ENCODE measurements at places on chromosomes 5 and 9.

- no peak for DNase-seq
Measured at GRCh38 chr5:14109041-14109747, 33.9 kb upstream of the TRIO start.

GRCh38 chr9:29212397-29213387 lies 1639.4 kb upstream of the C9orf72 start:
- DNase-seq, result no peak

GRCh38 chr9:28413471-28413870 lies 840.2 kb upstream of the C9orf72 start:
- DNase-seq, result no peak

DNA sequence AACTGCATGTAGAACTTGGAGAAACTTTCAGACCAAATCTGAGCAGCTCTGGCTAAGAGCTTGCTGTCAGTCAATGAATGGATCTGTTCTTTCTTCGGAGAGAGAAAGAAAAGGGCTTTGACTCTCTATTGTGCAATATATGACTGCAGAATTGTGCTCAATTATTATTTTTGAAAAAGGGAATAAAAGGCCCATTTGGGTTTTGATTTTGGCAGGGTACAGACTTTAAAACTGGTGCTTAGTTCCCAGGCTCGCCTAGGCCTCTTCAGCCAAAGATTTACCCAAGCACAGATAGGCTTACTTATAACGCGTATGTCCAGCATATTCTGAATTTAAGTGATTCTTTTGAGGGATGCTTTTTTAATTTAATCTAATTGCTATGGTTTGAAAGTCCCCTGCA lies 59.3 kb downstream of the RETREG1 start:
- no peak for DNase-seq

- no peak for DNase-seq
Measured at GRCh38 chr9:136944212-136944518, 373 bp downstream of the FBXW5 start.

- peak; percentile 7 for DNase-seq
Measured at GRCh38 chr9:116572095-116572748, 114.9 kb upstream of the TRIM32 start.

- no peak for DNase-seq
Measured at GRCh38 chr5:3596857-3597166, 1.2 kb downstream of the IRX1 start.

GRCh38 chr5:94467954-94468930 lies 150.2 kb downstream of the KIAA0825 start:
- DNase-seq, result peak; percentile 74

DNA sequence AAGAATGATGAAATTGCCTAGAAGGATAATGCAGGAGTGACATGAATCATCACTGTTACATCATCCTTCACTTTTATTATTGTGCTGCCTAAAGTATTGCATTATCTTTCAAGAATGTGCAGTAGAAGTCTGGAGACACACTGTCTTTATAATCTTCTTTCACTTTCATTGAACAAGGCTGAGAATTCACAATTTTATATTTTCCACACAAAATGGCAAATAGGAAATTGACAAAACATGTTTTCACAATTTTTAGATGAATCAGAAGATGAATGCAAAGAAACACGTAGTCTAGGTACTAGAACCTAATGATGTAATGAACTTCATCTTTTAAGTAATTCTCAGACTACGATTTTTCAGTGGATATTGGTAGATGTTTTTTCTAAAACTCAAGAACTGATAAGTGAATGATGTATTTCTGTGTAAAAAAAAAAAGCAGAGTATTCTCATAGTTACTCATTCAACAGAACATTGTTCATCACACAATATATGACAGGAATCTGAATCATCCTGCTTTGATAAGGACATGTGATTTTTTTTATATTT lies 131.5 kb upstream of the GRHPR start:
- no peak for DNase-seq

DNA sequence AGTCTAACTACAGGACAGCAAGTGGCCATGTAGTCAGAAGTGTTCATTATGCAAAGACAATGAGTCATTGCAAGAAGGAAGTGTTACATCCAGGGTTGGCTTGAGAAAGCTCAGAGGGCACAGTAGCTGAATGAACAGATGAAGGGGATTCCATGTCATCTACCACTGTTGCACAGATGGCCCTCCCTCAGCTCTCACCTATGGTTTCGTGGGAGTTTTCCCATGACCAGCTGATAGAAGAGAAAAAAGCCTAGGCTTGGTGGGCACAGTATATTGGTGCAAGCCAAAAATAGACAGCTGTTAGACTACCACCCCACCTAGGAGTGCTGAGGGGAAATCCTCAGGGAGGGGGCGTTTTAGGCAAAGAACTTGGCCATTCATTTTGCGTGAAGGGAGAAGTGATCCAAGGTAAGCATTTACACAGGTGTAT lies 217.0 kb downstream of the DMRT2 start:
- DNase-seq, result no peak

DNA sequence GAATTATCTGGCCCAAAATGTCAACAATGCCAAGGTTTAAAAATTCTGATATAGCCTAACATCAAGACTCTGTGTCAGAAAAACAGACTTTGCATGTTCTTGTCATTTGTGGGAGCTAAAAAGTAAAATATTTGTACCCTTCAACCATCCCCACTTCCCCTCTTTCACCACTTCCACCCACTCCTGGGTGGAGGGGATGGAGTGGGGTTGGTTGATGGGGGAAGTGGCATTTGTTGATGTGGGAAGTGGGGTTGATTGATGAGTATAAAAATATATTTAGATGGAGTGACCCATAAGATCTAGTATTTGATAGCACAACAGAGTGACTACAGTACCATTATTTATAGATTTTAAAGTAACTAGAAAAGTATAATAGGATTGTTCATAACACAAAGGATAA lies 55.0 kb upstream of the C9orf72 start:
- DNase-seq, result no peak

GRCh38 chr9:14906000-14906399 lies 4.2 kb downstream of the FREM1 start:
- DNase-seq, result no peak

- peak; percentile 25 for DNase-seq
Measured at GRCh38 chr9:13568841-13569601, 289.5 kb upstream of the MPDZ start.

DNA sequence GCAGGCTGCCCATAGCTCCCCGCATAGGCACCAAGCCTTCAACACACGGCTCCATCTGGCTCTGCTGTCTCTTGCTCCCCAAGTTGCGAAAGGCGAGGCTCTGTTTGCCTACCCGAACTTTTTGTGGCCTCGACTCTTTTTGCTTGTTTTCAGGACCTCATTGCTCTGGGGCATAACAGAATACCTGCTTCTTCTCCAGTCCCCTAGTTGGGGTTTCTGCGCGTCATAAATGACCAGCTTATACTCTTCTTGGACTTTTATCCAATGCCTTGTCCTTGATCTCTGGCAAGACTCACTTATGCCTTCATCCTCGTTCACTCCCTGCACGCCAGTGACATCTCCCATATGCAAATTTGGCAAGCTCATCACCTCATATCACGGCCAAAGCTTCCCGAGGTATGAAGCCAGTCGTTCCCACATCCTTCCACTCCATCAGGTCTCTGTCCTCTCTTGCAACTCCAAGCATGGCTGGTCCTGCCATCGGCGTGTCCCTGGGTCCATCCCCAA lies 238.8 kb upstream of the ADAMTS16 start:
- no peak for DNase-seq

GRCh38 chr5:73126381-73126780 lies 6.0 kb downstream of the TMEM171 start:
- no peak for DNase-seq

- no peak for DNase-seq
Measured at GRCh38 chr9:114607671-114608524, 3.2 kb upstream of the TMEM268 start.

GRCh38 chr5:169950333-169950732 lies 30.0 kb downstream of the INSYN2B start:
- no peak for DNase-seq

GRCh38 chr5:96177303-96177869 lies 215.7 kb upstream of the ELL2 start:
- no peak for DNase-seq

DNA sequence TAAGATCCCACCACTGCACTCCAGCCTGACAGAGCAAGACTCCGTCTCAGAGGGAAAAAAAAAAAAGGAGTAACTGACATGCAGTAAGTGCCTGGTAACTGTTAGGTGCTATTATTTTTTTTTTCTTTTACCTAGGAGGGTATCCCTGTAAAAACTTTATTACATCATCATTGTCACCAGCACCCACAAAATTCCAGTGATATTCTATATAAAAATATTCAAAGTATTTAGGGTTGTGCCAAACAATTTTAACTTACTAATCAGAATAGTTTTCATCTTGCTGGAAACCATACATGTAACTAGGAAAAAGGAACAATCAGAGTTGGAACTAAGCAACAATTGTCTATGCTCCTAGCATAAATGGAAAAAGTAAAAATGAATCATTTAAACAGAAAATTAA lies 112.4 kb downstream of the SSBP2 start:
- DNase-seq, result no peak

DNA sequence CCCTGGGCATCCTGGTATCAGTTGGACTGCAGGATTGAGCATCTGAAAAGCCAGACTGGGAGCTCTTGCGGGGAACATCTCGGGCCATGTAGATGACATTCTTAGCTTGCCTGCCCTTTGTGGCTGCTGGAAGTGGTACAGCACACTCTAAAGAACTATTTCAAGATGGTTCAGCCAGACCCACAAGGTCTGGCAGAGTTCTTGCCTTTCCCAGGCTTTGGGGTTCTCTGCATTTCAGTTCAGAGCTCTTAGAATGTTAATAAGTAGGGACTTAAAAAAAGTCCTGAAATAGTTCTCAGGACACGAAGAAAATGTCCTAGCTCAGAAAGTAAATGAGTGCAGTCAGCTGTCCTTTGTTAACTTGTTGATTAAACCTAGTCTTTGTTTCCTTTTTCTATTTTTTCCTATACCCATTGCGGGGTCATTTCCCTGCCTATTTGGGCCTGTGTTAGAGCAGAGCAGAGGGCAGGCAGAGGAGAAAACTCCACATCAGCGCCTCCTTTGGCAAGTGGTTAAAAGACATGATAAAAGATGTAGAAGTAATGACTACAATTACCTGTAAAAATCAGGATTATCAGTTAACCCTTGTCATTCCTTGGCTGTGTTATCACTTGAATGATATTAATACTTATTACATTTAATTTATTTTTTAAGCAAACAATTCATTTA lies 291.5 kb downstream of the ZSWIM6 start:
- DNase-seq, result peak; percentile 10

GRCh38 chr9:124290053-124290591 lies 32.4 kb downstream of the NEK6 start:
- no peak for DNase-seq

- DNase-seq, result no peak
Measured at GRCh38 chr5:90056911-90057705, 352.4 kb downstream of the CETN3 start.

- DNase-seq, result no peak
Measured at GRCh38 chr5:91361055-91361701, 21.9 kb downstream of the ARRDC3 start.

- DNase-seq, result no peak
Measured at GRCh38 chr9:104948277-104948676, 20.3 kb upstream of the ABCA1 start.

- no peak for DNase-seq
Measured at GRCh38 chr5:124236361-124237205, 509.9 kb downstream of the ZNF608 start.

DNA sequence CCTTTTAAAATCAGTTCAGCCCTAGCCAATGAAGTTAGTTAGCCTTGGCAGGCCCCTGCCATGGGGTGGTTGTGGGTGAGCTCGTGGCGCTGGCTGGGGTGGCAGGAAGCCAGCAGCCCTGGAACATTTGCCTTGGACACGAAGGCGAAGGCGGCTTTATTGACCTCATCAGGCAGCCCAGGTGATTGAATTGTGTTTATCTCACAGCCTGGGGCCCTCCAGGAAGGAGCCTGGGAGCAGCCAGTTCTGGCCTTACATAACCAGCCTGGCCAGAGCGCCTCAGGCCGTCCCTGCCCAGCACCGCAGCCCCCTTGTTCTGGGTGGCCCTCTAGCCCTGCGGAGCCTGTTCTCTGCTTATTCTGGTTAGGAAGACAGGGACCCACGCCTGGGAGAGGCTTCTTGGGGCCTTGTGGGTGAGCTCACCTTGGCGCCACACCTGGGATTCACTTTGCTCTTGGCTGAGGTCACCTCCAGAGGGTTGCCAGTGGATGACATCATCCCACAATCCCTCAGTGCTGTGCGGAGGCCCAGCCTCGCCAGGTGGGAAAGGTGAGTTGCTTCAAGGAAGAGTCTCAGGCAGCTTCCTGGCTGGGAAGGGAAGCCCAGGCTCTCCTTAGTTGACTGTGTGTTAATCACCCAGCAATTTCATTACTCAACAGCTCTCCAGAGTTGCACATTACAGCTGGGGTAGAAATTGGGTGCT lies 54.4 kb upstream of the RPL26L1 start:
- no peak for DNase-seq

DNA sequence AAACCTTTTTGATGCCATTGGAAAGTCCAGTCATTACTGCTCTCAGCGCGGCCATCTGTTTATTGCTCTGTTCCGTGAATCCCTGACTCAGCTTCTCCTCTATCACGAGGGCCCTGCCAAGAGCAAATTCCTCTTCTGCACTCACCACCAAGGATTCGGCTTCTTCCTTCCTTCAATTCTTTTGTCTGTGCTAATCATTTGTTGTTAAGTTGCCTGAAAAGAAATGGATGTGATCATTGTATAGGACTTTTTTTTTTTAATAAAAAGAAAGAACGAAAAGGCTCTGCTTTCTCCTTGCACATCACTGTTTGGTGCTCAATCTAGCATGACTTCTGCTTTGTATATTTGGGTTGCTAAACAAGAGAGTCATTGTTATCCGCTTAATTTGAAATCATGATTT lies 128.7 kb upstream of the PIK3R1 start:
- DNase-seq, result no peak

GRCh38 chr5:115480271-115480670 lies 64.3 kb downstream of the FEM1C start:
- no peak for DNase-seq

GRCh38 chr9:36503172-36504088 lies 69.3 kb upstream of the MELK start:
- no peak for DNase-seq

- DNase-seq, result no peak
Measured at GRCh38 chr9:110131499-110131898, 76.5 kb downstream of the C9orf152 start.

- peak; percentile 34 for DNase-seq
Measured at GRCh38 chr5:91219091-91219802, 163.9 kb downstream of the ARRDC3 start.

DNA sequence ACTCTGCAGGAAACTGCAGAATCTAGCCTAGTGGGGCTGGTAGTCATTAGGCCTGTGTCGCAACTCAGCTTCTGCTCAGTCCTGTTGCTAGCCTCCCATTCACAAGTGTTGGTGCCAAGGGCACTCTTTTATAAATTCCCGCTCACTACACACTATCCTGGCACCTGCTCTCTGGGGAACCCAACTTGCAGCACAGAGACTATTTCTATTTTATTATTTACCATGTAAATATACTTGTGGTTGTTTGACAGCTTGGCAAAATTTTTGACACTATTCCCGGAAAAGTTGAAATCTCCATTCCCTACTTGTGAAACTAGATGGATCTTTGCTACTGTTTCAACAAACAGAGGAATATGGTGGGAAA lies 20.4 kb upstream of the SMC2 start:
- no peak for DNase-seq
